Stimulated activated CD4-positive, alpha-beta T cell treated with anti-CD3 and anti-CD28 coated beads, TNF-alpha, amount 100 ng/mL, for 24 hours (primary cell): ENCODE measurements at places on chromosomes 11 and 22.

DNA sequence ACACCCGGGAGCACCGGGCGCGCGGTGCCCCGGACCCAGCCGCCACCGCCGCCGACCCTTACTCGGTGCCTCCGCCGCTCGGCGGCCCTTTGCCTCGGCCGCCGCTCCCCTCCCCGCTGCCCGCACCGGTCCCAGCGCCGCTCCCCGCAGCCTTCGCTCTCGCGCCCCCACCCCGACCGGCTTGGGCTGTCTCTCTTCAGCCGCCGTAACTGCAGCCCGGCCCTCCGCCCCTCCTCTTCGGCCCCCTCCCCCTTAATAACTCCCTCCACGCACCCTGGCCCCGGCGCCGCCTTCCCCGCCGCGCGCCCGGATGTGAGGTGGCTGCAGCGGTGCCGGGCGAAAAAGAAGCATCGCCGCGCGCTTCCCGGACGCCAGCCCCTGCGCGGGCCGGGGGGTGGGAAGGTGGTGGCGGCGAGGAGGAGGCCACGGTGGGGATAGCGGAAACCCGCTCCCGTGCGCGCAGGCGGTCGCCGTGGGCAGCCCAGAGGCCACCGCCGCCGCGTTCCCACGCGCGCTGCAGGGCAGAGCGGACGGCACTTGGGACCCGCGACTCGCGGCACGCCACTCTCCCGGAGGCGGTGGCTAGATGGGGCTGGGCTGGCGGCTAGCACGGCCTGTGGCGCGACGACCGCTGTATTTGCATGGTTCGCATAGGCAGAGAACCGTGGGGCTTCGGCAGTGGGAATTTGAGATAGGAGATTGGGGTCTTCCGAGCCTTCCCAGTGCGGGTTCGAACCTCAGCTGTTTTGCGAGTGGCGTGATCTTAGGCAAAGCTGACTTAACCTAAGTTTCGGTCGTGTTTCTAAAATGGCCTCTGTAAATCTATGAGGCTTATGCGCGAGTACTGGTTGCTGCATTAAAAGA lies at the start of gene EIF4ENIF1:
TSS of gene EIF4ENIF1 (minus strand) at position 211 of the 864 bp plus-strand sequence. CDS start 1,124 bp downstream, outside the sequence.
- DNase-seq = peak; percentile 84

DNA sequence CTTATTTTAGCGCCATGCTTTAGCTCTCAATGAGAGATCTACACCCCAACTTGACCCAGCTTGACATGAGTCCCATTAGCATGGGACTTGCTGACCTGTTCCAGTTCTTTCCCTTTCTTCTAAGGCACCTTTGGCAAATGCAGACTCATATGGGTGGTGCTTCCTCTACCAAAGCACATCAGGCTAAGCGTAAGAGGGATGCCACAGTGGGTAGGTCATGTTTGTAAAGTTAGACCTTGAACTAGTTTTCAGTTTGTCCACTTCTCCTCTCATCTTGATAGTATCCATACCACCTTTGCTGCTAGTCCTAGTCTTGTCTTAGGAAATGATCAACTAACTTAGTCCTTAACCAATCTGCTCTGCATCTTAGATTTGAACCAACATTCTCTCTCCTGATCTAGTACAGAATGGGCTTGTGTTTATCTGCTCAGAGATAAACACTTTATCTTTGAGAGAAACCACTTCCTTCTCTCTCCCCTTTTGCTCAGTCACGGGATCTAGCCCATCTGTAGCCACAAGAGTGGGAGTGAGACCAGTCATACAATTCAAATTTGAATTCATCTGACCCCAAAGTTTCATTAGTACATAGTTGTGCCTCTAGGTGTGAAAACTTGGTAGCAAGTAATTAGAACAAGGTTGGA lies 72.1 kb upstream of the CD44 start:
- DNase-seq = no peak

- no peak for DNase-seq
Observed at GRCh38 chr11:102384419-102385079, 37.5 kb downstream of the BIRC2 start.

GRCh38 chr11:12067796-12068357 lies 42.5 kb upstream of the MICAL2 start:
- DNase-seq = no peak

- no peak for DNase-seq
Observed at GRCh38 chr11:112548641-112549040, 288.0 kb upstream of the PLET1 start.

DNA sequence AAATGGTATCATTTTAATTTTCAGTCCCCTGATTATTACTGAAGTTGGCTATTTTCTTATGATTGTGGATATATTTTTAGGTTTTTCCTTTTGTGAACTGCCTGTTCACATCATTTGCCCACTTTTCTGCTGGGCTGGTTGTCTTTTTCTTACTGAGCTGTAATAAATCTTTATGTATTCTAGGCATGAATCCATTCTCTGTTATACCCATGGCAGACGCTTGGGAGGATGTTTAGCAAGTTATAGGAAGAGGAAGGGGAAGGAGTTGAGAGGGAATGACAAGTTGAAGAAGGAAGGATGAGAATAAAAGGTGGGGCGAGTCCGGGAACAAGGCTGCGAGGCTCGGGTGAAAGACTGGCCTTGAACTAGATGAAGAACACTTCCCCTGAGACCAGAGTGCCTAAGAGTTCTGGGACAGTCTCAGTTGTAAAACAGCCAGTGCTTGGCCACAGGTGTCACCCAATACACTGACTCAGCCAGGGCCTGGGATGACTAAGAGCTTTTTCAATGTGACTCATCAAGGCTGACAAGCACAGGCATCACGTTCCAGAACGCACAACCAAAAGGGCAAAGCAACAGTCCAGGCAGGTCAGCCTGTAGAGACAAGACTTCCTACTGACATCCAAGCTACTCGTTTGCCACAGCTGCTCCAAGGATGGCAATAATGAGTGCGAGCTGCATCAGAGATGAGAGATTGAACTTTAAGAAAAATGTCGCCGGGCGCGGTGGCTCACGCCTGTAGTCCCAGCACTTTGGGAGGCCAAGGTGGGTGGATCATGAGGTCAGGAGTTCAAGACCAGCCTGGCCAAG lies 35.2 kb downstream of the LRFN4 start:
- peak; percentile 66 for DNase-seq

DNA sequence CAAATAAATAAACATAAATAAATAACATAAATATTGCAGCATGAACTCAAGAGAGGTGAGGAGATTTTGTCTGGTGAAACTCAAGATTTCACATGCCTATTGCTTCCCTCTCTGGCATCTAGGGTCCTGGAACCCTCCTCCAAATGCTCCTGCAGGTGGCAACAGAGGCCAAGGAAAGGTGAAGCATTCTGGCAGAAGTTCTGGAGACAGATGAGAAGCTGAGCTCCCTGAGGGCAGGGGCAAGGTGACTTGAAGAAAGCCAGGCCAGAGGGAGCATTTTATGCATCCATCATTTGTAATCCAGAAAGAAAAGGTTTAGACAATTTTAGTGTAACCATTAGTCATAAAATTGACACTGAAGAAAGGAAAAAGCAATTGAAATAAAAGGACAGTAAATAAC lies 64.9 kb downstream of the ENDOD1 start:
- peak; percentile 55 for DNase-seq

GRCh38 chr11:854601-855329 lies 12.1 kb downstream of the TSPAN4 start:
- DNase-seq = no peak

DNA sequence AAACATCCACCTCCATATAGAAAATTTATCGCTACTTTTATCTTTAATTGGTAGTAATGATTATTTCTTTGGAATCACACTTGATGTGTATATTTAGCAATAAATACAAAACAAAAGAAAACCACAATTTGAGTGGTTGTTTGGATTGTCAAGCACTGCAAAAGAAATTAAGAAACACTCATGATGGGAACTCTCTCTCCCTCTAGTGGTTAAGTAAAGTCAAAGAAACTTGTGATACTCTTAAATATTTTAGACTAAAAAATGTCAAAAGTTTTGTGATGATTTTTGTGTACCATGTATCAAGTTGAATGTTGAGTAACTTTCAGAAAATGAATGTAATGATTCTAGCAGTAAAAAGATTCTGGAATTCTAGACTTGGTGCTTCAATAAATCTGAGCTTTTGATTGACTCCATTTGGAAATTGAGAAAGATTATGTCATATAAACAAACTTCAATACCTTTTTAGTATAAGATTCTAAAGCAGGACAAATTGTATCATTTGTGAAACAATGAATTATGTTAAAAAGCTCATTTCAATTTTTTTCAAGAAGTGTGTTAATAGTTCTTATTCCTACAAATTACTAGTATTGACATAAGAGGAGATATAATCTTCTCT lies 20.8 kb downstream of the MUC15 start:
- DNase-seq = no peak

GRCh38 chr11:121904148-121904547 lies 211.9 kb downstream of the BLID start:
- DNase-seq = no peak
